T follicular helper cell (primary cell): ENCODE measurements at places on chromosomes 1 and 21.

GRCh38 chr21:44402323-44403105, 49.1 kb downstream of the TRPM2 start:
- DNase-seq = no peak

DNA sequence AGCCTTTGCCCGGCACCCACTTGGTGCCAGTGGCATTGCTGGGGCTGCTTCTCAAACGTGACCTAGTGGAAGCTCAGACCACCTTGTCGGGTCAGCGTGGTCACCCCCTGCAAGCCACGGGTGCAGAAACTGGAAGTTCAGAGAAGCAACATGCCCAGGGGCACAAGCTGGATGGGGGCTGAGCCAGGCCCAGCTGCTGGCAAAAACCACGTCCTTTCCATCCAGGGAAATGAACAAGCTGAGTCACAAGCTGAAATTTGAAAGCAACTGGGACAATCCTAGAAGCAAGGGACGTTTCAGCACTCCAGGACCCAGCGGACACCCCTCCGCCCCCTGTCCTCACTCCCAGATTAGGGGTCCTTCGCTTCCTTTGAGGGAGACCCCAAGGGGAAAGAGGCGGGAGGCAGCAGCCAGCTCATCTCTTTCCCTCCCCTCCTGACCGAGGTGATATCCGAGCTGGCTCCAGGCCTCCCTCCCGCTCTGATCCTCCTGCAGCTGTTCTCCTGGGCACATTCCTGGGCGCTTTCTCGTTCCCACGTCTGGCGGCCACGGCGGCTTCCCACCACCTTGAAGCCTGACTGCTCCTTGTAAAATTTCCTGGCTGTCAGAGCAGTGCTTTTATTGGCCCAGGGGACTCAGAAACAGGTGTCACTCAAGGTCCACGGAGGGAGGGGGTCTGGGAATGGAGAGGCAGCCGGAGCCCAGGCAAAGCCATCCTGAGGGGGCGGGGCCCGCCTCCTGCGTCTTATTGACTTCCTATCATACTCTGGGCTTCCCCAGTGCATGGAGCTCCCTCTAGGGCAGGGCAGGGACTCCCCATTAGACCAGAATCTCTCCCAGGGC, 62.8 kb downstream of the PAX7 start:
- DNase-seq = no peak

DNA sequence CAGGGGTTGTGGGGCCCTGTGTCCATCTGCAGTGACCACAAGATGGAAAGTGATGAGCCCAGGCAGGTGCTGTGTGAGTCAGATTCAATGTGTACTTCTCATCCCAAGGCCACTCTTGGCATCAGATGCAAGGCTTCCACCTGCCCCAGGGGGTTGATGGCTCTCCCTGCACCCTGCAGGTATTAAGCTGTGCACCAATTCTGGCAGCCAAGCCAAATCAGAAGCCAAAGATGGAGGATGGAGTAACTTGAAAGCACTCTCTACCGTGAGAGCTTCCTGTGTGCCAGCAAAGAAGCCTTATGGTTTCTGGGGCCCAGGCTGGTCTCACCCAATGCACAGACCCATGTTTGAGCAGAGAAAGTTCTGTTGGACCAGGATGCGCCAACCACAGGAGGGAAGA, 44.3 kb upstream of the TENT5C start:
- no peak for DNase-seq

DNA sequence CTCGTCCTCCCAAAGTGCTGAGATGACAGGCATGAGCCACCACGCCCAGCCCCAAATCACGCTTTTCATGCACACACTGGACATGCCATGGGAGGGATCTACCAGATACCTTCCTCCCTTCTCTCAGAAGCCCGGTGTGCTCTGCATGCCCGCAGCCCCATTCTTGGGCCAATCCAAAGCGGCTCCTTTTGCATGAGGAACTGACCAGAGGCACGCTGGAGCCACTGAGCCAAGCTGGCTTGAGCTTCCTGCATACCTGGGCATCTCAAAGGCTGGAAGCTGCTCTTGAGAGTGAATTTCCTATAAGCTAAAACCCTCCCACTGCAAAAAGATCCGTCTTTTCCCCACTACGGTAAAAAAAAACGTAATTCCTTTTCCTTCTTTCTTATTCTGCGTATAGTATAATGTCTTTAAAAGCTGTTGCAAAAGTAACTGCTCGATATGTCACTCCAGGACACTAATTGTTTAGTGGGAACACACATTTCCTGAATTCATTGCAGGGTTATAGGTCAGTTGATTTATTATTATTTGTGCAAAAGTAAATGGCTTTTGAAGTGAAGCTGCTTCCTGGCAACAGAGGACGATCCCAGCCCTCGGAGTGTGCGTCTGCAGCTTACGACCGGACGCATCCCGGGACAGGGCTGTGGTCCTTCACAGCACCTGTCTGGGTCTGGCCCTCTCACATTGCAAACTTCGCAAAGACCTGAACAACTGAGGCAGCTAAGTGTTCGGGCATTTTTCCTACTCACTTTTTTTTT, 61.8 kb upstream of the ETS2 start:
- no peak for DNase-seq

DNA sequence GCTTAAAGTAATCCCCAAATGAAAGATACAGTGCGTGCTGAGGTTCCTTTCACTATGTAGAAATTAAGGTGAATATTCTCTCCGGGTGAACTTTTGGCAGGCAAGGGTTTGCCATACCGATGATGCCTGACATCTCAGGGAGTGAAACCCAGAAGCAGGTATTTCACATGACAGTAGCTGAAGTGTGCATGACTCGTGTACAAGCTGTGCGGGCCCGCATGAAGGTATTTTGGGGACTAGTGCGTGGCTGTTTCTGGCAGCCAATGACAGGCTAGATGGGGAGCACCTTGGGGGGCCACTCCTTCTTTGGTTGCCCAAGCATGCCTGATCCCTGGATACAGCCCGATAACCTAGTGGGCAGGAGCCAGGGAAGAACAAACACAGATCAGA, 569.0 kb downstream of the SMYD3 start:
- no peak for DNase-seq

GRCh38 chr1:1948783-1949182, 29.7 kb upstream of the TMEM52 start:
- DNase-seq = no peak

DNA sequence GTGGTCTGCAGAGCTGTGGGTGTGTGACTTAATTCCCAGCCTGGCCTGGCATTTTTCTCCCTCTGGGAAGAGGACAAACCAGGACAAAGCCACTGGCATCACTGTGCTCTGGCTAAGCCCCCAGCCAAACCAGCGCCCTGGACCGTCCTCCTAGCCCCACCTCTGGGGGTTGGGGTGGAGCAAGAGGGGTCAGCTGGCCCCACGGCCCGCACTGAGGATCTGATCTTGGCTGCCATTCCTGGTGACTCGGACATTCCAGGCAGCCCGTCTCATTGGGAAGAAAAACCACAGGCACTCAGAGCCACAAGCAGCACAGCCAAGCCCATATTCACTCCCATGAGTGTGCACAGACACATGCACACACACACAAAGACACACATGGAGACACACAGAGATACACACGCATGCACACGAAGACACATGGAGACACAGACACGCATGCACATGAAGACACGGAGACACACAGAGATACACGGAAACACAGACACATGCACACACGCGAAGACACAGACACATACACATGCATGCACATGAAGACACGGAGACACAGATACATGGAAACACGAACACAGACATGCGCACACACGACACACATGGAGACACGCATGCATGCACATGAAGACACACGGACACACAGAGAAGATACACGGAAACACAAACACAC, 2.3 kb upstream of the MXRA8 start:
- DNase-seq = no peak

GRCh38 chr1:20150326-20150705, 11.2 kb downstream of the PLA2G2F start:
- no peak for DNase-seq

DNA sequence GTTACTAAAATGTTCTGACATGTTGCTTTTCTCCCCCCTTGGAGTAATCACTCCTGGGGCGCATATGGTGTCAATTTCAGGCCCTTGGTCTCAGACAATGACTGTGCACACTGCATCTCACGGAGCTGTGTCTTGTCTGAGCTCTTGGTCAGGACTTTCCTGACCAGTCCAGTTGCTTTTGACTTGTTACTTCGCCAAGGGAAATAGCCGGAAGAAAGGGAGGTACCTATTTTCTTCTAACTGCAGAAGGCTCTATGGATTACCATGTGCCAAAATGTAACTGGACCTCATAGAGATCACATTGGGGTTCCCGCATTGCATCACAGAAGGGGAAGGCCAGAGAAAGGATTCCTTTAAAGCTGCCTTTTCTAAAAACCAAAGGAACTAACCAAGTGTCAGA, 68.6 kb downstream of the SPAG17 start:
- DNase-seq = no peak

DNA sequence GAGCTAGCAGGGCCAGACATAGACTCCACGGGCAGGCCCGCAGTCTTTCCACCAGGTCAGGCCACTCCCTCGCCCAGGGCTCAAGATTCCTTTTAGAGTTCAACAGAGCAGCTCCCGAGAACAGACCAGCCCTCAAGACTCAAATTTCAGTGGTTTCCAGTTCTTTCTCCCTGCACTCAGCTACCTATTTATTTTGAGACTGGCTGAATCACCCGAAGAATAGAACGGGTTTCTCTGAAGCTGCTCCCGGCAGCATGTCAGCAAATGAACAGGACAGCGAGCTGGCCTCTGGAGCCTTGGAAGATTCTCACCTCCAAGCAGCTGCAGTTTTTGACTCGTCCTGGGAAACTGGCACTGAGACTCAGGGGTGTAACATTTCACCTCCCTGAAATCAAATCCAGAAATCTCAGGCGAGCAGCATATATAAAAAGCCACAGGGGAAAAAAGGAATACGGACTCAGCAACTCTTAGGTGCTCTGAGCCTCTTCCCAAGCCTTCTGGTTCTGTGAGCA, 177.9 kb downstream of the CLIC6 start:
- no peak for DNase-seq

GRCh38 chr1:91727763-91728162, 158.2 kb downstream of the TGFBR3 start:
- DNase-seq = no peak

- no peak for DNase-seq
Observed at GRCh38 chr1:37731312-37732019, 33.5 kb downstream of the EPHA10 start.

- DNase-seq = no peak
Observed at GRCh38 chr1:197915862-197916499, 1.2 kb upstream of the LHX9 start.
